ENCODE measurements at places on chromosomes 5 and 9.

DNA sequence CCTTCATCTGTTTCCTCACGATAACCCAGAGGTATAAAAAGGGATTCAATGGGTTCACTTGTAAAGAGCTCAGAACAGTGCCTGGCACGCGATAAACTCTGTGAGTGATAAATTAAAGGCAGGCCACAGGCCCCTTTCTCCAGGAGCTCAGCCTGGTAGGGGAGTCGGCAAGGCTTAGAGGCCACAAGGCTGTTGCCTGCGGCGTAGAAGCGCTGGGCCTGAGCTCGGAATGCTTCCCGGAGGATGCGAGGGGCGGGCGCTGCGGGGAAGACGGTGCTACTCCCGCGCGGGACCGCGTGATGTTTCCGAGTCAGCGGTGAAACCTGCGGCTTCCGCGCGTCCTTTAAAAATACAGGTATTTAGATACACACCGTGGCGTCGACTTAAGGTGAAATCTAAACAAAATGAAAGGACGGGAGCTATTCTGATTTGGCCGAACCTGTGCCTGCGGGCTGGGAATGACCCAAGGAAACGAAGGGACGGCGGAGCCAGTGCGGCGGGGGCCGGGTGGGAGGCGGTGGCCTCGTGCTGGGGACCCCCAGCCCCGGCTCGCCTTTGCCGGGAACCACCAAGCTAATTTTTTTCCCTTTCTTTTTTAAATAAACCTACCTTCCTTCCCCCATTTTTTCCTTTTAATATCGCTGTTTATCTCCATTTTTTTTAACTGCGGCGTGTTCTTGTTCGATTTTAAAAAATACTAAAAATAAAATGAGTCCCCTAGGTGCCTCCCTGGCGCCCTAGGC is 6.2 kb downstream of the NKX2-5 start:
- DNase-seq, result peak; percentile 56

GRCh38 chr5:1212881-1213280 is 11.5 kb downstream of the SLC6A19 start:
- DNase-seq, result no peak

- DNase-seq, result no peak
These were observed 694 bp upstream of the REEP2 start for GRCh38 chr5:138438003-138438723.

GRCh38 chr5:78537821-78538220 is 110.8 kb downstream of the LHFPL2 start:
- no peak for DNase-seq

GRCh38 chr5:97454015-97454414 is 271.0 kb upstream of the RIOK2 start:
- DNase-seq, result no peak

DNA sequence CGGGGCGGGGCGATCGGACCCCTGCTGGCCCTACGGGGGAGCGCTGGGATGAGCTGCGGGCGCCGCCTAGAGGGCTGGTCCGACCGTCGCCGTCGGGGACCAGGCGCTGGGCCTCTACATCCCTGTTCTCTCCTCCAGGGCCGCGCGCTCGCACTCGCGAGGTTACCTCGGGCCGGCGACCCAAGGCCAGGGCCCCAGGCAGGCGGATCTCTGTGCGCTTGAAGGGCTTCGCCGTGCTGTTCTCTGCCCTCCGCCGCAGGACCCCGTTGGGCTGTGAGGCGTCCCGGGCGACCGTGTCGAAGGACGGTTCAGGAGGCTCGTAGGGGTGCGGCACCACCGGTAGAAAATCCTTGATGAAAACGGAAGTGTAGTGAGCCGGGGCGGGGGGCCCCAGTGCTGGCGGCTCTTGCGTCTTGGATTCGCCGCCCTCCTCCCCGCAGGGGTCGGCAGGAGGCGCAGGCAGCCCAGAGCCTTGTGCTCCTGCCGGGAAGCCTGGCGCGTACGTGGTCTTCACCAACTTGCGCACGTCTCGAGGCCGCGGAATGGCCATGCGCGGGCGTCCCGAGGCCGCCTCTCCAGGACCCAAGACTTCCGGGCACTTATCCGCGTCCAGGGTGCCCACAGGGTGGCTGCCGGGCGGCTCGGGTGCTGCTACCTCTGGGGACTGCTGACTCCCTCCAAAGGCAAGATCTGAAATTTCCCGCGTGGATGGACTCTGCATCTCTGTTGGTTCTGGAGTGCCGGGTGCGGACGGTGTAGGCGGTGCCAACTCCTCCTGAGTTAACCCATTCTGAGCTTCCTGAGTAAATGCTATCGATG is 2.0 kb downstream of the PROB1 start:
- peak; percentile 87 for DNase-seq

- no peak for DNase-seq
These were observed 8.6 kb downstream of the SUSD3 start for GRCh38 chr9:93066978-93067603.

- DNase-seq, result peak; percentile 23
These were observed 644 bp downstream of the NIM1K start for GRCh38 chr5:43192558-43193180.

DNA sequence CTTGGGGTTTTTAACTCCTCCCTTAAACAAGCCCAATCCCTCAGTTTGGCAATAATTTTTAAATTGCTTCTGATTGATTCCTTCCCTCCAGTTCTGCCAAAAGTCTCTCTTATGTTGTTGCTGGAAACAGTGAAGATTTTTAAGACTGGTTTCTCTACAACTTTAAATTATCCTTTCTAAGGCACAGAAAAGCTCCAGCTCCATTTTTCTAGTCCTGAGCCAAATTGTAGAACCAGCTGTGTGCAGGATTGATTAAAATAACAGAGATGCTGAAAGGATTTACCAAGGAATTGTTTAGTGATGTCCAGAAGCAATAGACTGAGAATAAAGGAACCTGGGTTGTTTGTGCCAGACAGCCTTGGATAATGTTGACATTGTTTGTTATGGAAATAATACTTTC is 111.3 kb downstream of the NUDT12 start:
- no peak for DNase-seq

Measured in nephron progenitor cell (in vitro differentiated cells).